ENCODE measurements at places on chromosomes 4 and X.

DNA sequence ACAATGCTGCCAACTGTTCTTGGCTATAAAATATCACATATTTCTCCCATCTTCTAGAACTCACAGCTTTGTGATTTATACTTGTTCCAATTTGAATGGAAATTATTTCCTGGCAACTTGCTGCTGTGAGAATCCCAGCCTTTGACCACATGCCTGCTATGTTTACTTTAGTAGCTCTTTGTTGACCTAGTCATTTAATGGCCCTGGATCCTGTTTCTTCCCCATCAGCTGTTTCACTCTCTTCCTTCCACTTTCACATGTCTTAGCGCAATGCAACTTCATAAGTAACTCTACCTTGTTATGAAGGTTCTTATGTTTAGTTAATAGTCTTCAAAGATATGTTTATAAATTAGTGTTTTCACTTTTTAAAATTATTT is 1973.6 kb upstream of the AGA start:
- DNase-seq, result peak; percentile 6

DNA sequence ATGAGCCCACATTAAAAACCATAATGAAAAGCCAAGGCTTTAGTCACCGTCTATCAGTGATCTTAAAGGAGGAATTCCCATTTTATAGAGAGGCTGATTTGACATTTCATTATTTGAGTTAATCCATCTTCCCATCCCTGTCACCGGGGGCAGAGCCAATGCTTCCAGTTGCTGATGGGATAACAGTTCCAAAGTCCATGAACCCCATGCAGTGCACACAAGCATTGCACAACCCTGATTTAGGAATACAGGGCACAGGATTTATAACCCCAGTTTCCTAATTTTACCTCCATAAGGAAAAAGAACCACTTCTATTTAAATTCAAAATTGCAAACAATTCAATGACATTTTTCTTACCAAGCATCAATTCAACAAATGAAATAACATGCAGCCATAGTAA is 36.5 kb downstream of the MAOB start:
- no peak for DNase-seq

GRCh38 chrX:44842550-44843317 is 1.1 kb upstream of the DUSP21 start:
- DNase-seq, result no peak

- no peak for DNase-seq
Observed at GRCh38 chr4:158295053-158295452, 84.8 kb downstream of the TMEM144 start.

DNA sequence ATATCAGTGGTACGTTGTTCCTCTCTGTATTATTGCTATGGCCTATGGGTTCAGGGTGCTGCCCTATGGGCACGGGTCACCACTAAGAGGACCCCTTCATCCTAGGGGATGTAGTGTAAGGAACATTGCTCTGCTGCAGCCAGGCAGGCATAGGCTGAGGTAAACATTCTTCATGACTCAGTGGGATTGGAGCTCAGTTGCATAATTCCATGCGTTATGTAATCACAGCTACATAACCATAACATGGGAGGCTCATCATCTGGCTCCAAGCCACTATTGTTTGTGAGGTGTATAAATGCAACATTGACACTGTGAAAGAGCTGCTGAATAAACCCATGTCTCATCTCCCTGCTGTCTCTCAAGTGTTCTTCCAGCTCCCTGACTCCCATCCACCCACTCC is 375.2 kb downstream of the MAGEE1 start:
- no peak for DNase-seq

DNA sequence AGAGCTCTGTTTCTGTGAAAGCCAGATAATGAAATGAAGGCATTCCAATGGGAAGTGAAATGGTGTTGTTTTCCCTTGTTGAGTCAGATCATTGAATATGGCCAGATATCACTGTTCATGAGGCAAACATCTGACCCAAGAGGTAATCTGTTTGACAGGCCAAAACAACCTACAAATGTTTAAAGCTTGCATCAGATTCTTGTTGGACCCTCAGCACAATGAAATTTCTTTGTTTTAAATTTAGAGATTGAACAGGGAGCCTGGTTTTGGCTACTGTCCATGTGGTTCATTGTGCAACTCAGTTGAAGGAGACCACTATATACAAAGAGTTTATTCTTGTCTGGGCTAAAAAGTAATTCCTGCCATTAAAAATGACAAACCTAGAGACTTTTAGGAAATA is 159.1 kb downstream of the AFF2 start:
- DNase-seq, result no peak

- no peak for DNase-seq
Observed at GRCh38 chr4:156738766-156739165, 232.8 kb downstream of the PDGFC start.

DNA sequence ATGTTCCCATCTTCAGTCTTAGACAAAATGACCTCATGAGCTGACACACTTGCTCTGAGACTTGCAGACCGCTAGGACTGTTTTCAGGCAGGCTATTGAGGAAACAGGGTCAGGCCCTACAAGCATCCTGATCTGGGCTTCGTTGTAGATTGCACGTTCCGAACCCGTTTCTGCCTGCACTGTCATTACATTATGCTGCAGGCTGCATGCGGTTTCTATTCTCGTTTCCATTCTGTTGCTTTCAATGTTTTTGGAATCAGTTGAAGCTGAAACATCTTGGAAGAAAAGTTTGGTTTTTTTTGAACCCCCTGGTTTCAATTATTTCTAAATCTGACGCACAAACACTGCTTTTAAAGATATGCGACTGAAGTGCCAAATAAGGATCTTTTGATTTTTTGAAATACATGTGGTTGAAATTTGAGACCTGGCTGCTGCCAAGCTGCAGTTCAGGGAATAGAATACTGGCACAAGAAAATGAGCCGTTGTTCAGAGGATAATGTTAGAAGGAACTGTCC is 716.1 kb upstream of the INTU start:
- no peak for DNase-seq

DNA sequence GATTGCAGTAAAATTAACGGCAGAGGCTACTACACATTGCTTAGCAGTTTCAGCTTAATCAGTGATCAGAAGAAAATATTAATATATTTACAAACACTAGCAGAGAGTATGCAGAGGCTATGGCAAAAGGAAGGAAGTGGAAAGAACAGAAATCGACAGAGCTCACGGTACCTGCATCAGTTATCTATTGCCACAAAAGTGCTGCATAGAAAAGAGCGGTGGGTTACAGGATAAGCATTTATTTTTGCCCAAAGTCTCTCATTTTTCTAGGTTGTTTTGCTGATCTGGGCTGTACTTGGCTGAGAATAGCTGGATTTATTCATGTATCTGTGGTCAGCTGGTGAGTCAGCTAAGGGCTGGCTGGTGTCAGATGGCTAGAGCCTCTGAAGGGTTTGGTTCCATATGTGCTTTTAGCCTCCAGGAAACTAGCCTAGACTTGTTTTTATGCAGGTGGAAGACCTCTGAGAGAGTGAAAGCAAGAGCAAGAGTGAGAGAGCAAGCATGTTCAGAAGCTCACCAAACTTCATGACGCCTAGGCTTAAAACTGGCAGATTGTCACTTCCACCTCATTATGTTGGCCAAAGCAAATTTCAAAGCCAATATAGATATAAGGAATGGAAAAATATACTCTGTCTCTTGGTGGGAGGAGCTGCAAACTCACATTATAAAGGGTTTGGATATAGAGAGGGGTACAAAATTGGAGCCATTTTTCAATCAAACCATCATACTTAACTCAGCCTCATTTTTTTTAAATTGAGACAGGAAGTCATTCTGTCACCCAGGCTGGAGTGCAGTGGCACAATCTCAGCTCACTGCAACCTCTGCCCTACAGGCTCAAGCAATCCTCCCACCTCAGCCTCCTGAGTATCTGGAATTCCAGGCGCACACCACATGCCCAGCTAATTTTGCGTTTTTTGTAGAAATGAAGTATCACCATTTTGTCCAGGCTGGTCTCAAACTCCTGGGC is 153.2 kb upstream of the RPL34 start:
- DNase-seq, result no peak

DNA sequence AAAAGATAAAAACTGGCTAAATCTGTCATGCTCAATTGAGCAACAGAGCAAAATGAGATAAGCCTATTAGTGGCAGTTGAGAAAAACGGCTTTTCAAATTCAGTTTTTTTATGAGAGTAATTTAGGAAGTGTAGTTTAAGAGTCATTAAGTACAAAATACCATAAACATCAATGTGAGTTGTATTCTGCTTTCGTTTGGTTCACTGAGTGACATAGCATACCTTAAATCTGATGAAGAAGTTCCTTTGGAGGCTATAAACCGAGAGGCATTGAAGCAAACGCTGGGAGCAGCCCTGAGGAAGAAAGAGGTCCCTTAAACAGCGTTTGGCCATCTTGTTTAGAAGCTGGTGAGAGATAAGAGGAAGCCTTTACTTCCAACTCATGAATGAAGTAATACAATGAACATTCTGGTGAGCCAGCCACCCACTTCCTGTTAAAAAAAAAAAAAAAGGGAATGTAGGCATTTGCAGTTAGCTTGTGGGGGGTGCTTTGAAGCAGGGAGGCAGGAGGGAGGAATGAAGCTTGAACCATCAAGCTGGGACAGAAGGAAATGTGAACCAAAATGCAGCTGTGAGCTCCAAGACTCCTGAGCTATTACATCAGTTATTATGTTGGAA is 132.3 kb downstream of the ZNF330 start:
- DNase-seq, result no peak

GRCh38 chr4:111778543-111778942 is 366.7 kb upstream of the FAM241A start:
- no peak for DNase-seq

DNA sequence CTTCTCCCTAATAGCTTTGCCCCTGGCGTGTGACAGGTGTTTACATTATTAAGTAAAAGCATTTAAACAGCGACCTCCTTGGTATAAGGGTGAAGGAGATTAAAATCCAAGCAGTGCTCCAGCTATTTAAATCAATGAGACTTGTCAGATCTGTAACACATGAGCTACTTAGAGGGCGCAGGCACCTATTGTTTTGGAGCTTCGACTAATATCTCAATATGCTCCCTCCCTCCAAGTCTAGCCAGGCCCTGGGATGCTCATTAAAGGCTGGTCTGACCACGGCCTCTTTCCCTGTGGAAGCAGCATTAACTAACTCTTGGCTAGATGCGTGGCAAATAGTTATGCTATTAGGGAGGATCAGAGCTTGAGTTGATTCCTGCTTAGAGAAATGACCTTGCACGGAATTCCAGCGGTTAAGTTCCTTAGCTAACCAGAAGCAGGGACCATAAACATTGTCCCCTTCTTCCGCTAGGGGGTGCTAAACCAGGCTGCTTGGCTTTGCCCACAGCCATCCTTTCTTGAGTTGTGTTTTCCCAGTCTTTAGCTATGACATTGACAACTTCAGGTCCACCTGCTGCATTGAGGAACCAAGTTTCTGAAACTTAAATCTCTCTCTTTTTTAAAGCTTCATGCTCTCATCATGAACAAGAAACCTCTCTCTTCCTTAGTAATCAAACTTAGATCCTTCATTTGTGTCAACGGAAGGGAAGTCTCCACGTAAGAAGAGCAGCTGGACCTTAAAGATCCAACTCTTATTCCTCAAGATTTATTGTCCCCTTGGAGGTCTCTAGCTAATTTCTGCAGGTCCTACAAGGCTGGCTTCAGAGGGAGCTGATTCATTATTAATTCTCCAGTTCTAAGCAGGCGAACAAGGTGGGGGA is 80.7 kb upstream of the IGFBP7 start:
- DNase-seq, result no peak

- DNase-seq, result no peak
Observed at GRCh38 chrX:16222151-16222550, 54.9 kb downstream of the MAGEB17 start.

DNA sequence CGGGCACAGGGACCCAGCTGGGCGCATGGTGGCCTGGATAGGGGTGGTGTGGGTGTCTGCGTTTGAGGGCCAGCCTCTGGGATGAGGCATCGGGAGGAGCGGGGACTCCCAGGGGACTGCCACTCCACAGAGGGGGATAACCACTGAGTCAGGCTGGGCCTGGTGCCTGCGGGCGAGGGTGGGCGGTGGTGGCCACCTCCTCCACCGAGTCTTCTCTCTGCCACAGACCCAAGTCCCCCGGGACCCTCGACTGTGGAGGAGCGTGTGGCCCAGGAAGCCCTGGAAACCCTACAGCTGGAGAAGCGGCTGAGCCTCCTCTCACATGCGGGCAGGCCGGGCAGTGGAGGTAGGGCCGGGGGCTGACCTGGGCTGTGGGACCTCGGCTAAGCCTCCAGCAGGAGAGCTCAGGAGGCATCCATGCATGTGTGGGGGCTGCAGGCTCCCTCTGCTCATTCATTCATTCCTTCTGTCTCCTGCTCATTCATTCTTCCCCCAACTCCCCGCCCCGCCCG is 26.4 kb downstream of the DOK7 start:
- DNase-seq, result peak; percentile 9

DNA sequence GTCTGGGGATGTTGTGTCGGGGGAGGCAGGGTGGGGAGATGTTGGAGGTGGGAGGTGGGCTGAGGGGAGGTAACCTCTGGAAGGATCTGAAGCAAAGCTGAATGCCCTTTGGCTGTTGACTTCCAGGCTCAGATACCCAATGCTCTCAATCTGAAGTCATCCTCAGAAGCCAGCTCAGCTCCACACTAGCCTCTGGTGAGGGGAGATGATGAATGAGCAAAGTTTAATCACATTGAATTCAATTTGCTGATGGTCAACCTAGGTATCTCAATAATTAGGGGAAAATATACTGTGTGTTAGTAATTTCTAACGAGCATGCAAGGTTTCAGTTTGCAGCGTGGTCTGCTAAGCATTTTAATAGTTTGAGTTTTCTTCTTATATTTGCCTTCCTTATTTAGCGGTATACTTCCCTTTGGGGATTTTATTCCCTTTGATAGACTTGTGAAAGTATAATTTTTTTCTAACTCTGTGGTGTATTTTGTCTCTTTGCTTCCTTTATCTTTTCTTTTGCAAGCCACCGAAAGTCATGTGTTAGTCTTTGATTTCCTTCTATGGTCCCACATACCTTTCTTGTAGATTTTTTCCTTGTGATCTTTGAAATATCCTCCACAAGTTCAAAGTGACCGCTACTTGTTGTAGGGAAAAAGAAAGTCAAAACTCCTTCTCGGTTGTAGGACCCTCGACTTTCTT is 146.3 kb upstream of the LEF1 start:
- DNase-seq, result no peak

DNA sequence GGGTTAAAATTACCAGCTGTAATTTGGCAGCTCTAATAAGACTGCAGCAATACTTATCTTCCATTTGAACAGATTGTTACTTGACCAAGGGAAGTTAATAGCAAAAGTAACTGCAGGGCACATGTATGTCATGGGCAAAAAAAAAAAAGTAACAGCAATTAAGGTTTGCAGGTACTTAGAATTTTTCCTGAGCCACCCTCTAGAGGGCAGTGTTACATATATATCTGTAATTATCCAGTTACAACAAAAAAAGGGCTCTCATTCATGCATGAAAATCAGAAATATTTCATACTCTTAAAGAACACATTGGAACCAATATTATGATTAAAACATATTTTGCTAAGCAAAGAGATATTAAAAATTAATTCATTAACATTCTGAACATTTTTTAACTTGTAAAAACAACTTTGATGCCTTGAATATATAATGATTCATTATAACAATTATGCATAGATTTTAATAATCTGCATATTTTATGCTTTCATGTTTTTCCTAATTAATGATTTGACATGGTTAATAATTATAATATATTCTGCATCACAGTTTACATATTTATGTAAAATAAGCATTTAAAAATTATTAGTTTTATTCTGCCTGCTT is 25.1 kb downstream of the XIAP start:
- DNase-seq, result peak; percentile 18

- DNase-seq, result no peak
Observed at GRCh38 chr4:140255927-140256326, 101.9 kb upstream of the MAML3 start.
